ENCODE measurements at places on chromosomes 5 and 9.

DNA sequence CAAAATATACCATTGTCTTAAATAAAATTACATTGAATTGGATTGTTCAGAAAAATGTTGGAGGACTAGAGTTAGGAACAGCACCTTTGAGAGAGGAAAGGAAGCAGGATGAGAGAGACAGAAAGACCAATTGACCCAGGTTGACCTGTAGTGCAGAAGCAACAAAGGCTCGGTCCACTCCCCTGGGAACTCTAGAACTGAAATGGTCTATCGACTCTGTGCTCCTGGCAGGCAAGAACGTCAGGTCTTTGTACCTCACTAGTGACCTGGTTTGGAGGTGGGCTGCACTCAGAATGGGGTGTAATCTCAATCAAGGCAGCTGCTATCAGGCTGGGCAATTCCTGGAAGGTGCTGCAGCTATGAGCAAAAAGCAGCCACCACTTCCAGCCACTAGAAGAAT lies 110.8 kb downstream of the FAM174A start:
- H3K27ac ChIP-seq = no peak overlapping the region
- DNase-seq = no peak
- peaks cover 5% of the 10 kb centered on the region for H3K27me3 ChIP-seq
- H3K4me3 ChIP-seq = no peak overlapping the region
- H3K36me3 ChIP-seq = no peaks in the 10 kb centered on the region

DNA sequence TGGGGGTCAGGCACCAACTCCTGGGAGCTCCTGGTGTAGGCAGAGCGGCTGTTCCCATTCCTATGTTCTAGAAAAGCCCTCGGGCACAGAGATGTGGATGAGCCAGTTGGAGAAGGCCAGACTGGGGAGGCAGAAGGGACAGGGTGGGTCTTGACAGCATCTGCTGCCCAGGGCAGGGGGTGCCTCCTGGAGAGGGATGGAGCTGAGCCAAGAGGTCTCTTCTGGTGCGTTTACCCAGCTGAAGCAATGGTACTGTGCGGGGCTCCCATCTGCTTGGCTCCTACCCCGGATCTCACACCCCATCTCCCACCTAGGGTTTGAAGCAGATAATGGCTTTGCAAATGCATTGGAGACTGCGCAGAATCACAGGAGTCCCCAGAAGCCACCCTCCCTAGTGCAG lies 41.3 kb downstream of the SHB start:
- peaks cover 10% of the 10 kb centered on the region for H3K27me3 ChIP-seq
- H3K27ac ChIP-seq = no peak overlapping the region
- DNase-seq = no peak
- no peak overlapping the region for H3K4me3 ChIP-seq

DNA sequence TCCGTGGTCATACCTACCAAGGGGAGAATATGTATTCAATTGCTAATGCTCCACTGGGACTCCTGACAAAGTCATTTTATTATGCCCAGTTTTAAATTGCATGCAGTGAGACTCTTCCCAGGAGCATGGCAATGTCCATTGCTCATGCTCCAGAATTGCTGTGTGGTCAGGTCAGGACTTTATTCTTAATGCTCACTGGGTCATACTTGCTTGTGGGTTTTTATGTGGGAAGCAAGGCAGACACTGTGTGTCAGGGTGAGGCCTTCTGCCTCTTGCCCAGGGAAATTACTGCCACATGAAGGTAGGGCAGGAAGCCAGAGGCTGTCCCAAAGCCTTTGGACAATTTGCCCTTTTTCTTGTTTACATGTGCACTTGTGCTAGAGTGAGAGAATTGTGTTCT lies 164.6 kb upstream of the MEF2C start:
- no peak overlapping the region for H3K27ac ChIP-seq
- no peaks in the 10 kb centered on the region for H3K27me3 ChIP-seq
- no peak overlapping the region for H3K4me3 ChIP-seq
- H3K4me1 ChIP-seq = peaks cover 2% of the 10 kb centered on the region
- no peak for DNase-seq

GRCh38 chr9:2634818-2635217 lies 13.2 kb downstream of the VLDLR start:
- no peaks in the 10 kb centered on the region for H3K27me3 ChIP-seq
- H3K4me1 ChIP-seq = peaks cover 2% of the 10 kb centered on the region
- H3K4me3 ChIP-seq = no peak overlapping the region
- no peak for DNase-seq

- H3K4me1 ChIP-seq = no peaks in the 10 kb centered on the region
- no peak overlapping the region for H3K27ac ChIP-seq
- DNase-seq = no peak
- no peak overlapping the region for H3K4me3 ChIP-seq
- peaks cover 7% of the 10 kb centered on the region for H3K36me3 ChIP-seq
Observed at GRCh38 chr5:115514220-115514619, 30.4 kb downstream of the FEM1C start.

DNA sequence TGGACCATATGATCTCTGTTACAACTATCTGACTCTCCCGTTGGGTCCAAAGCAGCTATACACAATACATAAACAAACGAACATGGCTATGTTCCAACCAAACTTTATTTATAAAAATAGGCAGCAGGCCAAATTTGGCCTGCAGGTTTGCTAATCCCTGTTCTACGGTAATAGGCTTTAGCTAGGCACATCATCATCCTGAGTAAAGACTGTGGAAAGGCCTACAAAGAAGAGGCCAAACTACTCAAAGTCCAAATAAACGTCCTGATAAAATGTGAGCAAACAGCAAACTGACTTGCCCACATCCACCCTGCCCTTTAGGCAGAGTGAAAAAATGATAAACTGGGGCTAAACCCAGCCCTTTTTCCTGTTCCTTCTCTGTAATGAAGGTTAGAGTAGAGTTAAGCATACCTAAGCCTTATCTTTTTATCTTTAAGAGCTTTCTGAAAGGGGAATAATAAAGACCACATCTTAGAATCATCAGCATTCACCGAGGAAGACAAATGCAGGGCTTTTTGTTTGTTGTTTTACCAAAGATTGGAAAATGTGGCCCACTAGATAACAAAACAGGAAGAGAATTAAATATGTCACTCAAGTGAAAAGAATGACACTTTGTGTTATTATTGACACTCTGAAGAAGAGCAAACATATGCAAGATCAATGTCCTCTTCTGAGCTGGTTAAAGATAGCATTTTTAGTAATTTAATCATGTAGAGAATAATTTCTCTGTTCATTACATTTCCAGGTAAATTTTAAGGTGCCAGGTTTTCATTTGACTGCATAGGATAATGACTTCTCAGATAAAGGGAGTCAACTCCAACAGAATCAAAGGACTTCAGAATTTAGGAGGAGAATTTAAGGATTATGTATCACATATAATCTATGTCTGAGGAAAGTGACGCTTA lies 160.0 kb upstream of the GNA14 start:
- H3K36me3 ChIP-seq = peaks cover 46% of the 10 kb centered on the region
- H3K4me3 ChIP-seq = no peak overlapping the region
- no peaks in the 10 kb centered on the region for H3K27me3 ChIP-seq
- DNase-seq = no peak
- peaks cover 21% of the 10 kb centered on the region for H3K4me1 ChIP-seq
- H3K27ac ChIP-seq = peak overlapping the region; percentile 78

- no peak overlapping the region for H3K4me3 ChIP-seq
- no peaks in the 10 kb centered on the region for H3K36me3 ChIP-seq
- H3K27me3 ChIP-seq = no peaks in the 10 kb centered on the region
- H3K27ac ChIP-seq = no peak overlapping the region
Observed at GRCh38 chr9:80062567-80062966, 490.8 kb downstream of the TLE4 start.

DNA sequence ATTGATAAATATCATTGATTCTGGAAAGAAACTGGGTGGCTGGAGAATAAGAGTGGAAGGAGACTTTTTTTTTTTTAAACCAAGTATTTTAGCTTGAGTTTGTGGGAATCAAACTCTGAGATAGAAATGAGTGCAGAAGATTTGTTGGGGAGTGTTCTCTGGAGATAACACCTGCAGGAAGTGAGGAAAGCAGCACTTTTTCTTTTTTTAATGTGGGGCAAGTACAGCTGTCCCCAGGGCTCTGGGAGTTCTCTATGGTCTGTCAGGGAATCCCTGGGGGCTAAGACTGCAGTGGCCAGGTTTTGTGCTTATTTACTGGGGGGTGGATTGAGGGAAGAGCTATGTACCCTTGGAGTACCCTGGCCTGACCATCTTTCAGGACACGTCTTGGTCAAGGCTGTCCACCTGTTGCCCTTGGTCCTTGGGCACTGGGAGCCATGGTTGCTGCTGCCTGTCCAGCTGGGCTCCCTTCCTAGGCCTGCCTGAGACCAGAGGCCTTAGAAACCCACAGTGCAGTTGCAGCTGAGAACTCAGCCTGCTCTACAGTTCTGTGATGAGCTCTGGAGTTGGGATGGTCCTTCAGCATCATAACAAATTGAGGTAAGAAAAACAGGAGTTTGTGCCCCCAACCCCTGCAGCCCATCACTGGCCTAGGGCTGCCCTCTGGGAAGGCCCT lies 85.8 kb downstream of the PHAX start:
- H3K27me3 ChIP-seq = peaks cover 4% of the 10 kb centered on the region
- no peak overlapping the region for H3K27ac ChIP-seq
- DNase-seq = no peak
- H3K4me3 ChIP-seq = no peak overlapping the region

DNA sequence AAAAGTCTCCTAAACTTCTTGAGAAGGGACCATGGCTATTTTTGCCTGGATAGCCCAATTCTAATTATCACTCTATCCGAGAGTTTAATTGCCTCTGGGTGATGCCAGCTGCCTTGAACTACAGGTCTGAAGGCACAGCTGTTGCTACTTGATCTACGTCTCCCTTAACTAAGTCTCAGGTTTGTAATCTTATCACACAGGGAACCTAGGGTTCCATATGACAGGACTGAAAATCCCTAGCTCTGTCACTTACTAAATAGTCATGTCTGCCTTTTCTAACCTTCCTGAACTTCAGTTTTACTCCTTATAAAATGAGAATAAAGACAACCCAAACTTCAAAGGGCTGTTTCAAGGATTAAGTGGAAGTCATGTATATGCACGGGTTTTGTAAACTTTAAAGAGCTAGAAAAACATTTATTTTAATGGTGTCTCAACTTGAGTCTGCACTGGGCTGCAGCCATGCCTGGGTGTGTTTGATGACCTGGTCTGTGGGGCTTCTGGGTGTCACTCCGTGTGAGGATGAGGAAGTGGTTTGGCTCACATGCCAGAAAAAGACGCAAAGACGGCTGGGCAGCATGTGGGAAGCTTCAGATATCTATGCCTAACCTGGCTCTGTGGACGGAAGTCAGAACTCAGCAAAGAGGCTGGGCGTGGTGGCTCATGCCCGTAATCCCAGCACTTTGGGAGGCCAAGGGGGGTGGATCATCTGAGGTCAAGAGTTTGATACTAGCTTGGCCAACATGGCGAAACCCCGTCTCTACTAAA lies 129.3 kb upstream of the SLC44A1 start:
- H3K36me3 ChIP-seq = no peaks in the 10 kb centered on the region
- peaks cover 30% of the 10 kb centered on the region for H3K27me3 ChIP-seq
- peak; percentile 44 for DNase-seq
